ENCODE measurements at places on chromosomes 5 and 9. TPM values are rescaled to one million over a fixed set of nuclear protein-coding genes. Genes with fewer than 3 reads are reported as not detected.

GRCh38 chr5:138095100-138095907, 11.5 kb downstream of the WNT8A start:
- no peak for DNase-seq

GRCh38 chr5:58184910-58185309, 275.0 kb downstream of the PLK2 start:
- no peak for DNase-seq

The MARCOL gene
- total RNA-seq = not detected

DNA sequence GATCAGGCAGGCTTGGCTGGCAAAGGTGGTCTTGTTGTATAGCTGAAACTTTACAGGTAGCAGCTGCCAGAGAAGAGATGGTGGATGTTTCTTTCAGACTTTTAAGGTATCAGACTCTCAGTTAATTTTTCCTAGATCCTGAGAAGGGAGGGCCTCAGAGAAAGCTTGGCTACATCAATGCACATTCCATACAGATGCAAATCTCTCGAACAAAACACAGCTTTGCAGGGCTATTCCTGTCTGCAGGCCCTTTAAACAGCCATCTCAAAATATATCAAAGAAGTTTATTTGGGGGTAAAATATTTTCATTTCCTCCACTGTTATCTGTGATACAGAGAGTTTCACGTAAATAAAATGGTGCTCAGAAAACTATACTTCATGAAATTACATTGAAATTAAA, 1584.4 kb downstream of the EFNA5 start:
- no peak for DNase-seq

DNA sequence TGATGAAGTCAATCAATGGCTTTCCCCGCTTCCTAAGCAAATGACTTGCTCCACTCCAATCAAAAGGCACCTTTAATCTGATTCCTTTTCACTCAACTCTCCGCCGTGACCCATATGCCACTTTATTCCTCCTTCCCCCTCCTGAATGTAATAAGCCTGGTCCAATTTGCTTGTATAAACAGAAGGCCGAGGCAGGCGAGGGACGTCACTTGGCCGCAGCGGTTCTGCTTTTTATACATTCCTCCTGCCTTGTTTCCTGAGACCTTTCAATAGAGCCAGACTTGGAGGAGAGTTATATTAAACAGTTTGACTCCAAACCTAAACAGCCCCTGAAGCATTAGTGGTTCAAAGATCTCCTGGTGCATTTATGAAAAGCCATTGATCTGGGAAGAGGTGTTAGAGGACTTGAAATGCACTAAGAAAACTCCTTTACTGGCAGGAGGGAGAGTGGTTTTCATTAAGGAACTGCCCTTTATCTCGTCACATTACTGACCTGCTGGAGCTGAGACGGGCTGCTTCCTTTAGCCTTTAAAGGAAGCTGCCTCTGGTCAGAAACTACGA, 273.4 kb downstream of the SLIT3 start:
- DNase-seq = no peak

GRCh38 chr9:34169125-34169524, 9.7 kb upstream of the UBAP1 start:
- no peak for DNase-seq

- DNase-seq = no peak
Measured at GRCh38 chr9:5089737-5090136, 95.7 kb downstream of the INSL6 start.

The SPATA31A6 gene
- not detected for total RNA-seq
